ENCODE measurements at places on chromosomes 2 and 18.

GRCh38 chr2:165274698-165275097 lies 35.5 kb downstream of the SCN2A start:
- DNase-seq = no peak

DNA sequence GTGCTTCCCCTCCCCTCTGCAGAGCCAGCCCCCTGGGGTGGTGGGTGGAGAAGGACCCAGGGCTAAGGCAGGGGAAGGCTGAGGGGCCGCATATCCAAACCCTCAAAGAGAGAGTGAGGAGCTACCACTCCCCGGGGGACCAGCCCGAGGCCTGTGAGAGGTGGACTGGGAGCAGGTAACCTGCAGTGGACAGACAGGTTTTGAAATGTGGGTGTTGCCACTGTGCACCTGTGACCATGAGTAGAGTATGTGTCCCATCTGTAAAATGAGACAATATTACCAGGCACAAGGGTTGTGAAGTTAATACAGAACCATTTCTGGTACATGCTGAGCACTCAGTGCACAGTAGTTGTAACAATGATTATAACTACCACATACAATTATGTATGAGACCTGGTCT lies 51.2 kb upstream of the POMC start:
- no peak for DNase-seq

GRCh38 chr2:120797421-120798221 lies 62.0 kb downstream of the GLI2 start:
- DNase-seq = no peak

DNA sequence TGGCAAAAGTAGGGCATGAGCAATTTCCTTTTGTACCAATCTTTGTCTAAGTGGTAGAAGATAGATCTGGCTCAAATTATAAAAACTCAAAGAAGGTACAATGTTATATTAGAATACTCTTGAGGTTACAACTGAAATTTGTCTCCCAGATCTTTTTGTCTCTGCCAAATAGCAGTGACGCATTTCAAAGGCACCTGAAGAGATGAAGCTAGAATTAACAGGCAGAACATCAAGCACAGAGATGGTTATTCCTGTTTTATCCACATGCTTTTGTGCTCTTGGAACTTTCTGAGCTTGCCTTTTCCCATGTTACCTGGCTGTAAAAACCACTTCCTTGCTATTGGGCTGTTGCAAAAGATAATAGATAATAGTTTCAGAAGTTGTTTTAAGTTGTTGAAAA lies 74.3 kb downstream of the GREB1L start:
- no peak for DNase-seq

All from stimulated activated CD8-positive, alpha-beta memory T cell treated with anti-CD3 and anti-CD28 coated beads, Interleukin-4, amount 100 ng/mL, for 1 hour (primary cell).